CD4-positive, alpha-beta T cell treated with Interleukin-17A for 1 hour (primary cell): ENCODE measurements at places on chromosomes 13 and 19.

DNA sequence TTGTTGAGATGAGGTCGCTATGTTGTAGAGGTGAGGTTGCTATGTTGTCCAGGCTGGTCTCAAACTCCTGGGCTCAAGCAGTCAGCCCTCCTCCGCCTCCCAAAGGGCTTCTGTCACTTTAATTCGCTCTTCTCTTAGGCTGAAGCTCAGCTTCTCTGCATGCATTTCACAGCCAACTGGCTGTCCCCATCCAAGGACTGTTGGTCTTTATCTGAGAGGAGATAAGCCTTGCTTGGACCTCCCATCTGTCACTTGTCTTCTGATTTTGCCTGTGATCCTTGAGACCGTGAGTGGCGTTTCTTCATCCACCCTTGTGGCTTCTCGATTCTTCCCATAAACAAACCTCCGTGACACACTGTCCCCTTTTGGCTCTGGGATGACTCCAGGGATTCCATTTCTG is 24.4 kb downstream of the CERS1 start:
- DNase-seq: no peak

DNA sequence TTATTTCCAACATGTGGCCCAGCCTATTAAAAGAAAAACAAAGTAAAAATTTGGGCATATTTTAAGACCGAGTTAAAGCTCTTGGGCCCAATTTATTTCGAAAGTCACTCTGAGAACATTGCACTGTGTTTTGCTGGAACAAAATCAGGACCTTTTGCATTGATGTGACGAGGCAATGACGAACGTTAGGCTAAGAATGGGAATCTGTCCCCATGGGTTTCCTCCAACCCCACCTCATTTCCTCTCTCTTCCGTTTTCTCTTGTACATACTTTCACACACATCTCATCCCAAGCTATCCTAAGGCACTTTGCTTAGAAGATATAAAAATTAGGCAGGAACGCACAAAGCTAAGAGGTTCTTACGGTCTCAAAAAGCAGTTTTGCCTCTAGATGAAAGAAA is 22.1 kb downstream of the EDNRB start:
- DNase-seq: no peak

DNA sequence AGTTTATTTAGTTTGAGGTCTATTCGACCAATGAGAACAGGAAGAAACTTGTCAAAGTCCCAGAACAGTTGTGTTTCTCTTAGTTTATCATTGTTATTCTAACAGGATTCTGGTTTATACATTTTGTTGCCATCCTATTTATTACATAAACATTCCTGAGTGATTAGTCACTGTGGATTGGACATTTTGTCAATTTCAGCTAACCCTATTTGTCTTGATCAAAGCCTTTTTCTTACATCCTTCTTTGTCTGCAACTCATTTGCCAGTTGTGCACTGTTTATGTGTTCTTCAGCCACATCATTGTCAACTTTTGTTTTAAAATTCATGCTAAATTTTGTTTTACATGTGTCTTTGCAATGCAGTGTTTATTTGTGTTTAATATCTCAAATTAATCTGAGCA is 886.0 kb upstream of the SLC10A2 start:
- DNase-seq: no peak

- DNase-seq: no peak
Measured at GRCh38 chr13:74423434-74423833, 289.2 kb upstream of the KLF12 start.

DNA sequence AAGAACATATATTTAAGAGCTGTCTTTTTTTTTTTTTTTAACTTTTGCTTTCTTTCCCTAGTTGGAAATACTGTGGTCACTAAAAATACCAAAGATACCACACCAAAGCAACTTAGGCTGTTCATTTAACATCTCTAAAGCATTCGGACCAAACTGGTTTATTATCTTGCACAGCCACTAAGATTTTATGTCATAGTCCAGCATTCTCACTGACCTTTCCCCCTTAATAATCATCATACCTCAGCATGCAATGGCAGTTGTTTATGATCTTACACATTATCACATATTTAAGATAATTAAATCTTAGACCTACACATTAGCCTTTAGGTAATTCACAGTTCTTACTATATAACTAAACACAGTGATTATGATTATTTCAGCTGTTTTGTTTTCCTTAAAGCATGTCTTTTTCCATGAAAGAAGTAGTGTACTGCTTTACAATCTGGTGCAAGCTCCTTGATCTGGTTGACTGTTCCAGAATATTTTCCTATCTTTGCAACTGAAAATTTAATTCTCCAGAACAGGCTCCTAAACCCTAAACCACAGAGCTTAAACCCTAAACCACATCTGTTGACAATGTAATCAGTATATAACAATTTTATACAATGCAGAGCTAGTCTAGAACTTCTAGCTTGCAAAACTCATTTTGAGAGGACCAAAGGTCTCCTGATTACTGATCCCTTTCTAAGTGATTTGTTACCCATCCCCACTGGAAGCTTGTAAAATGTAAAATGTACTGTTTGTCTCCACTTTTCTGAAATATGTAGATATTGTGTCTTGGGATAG is 74.2 kb downstream of the CDK8 start:
- no peak for DNase-seq

GRCh38 chr13:44903574-44903985 is 85.7 kb downstream of the NUFIP1 start:
- DNase-seq: no peak

DNA sequence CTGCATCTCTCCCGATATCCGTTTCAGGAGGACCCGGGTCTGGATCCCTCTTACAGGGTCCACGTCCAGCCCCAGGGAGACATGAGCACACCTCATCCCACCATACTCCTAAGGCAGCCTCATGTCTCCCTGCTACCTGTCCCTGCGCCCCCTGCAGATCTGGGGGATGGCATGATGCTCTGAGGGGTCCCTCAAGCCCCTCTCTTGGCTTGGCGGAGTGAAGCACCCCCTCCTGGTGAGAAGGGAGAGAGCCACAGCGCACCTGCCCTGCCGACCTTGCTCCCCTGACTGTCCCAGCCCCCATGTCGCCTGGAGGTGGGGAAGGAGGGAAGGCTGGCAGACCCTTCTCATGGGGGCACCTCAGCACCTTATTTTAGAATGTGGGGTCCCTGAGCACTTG is 21.5 kb upstream of the ARHGEF7 start:
- DNase-seq: no peak

DNA sequence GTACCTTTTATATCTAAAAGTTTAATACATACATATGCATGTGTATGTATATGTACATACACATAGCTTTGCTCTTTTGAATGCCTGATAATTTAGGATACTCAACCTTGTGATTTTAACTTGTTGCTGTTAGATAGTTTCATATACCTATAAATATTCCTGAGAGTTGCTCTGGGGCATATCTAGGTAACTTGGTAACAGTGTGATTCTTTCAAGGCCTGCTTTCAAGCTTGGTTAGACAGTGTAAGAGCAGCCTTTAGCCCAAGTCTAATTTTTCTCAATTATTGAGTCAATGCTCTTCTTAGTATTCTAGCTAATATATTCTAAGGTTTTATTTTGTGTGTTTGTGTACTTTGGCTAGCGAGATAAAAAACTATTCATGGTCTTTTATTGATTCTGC is 762.1 kb upstream of the MIR17HG start:
- no peak for DNase-seq

- DNase-seq: no peak
Measured at GRCh38 chr13:36190771-36191170, 23.6 kb downstream of the SOHLH2 start.

GRCh38 chr13:90591927-90592268 is 755.6 kb upstream of the MIR17HG start:
- DNase-seq: no peak

DNA sequence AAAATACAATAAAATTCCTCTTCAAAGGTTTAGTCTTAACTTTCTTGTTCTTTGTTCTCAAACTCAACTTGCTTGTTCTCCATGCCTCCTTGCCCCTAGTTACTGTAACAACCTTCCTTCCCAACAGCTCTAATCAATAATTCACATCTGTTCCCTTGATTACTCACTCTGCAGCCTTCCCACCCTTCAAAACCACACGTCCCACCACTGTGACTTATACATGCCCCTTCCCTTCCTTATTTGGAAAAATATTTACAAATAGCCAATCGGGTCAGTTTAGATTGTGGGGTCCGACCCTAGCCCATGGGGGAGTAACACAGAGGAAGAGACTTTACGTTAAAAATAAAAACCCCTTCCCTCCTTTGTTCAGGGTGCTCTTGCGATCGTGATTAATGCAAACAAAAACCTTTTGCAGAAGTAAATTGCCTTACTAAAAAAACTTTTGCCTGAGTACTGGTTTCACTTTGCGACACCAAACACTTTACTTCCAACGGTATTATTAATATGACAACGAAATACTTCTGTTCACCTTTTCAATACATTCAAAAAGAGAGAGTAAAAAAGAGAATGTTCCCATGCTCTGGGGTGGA is 512 bp upstream of the ZNF93 start:
- DNase-seq: no peak
